G401 (cell line): ENCODE measurements at places on chromosomes 12 and 14.

GRCh38 chr12:101889211-101889752 is 11.9 kb downstream of the DRAM1 start:
- DNase-seq: no peak

DNA sequence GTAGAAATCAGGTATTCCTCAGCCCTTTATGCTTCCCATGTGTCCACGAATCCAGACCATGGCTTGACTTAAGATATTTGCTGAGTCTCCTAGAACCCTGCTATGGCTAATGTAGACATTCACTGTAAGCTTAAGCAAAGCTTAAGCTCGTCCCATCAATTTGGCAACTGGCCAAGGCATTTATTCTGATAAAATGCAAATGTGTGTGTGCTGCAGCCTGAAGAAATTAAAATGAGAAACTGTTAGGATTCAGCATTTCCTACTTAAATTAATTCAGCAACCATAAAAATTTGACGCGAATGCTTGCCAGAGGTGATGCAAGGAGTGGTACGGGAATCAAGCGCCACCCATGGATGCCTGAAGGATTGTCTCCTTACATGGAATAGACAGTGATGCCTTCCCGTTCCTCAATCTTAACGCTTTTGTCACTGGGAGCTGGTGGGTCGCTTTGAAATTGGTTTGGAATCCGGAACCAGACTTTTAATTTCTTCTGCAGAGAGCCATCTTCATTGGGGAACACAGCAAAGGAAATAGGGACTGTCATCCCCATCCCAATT is 13.2 kb downstream of the HEBP1 start:
- no peak for DNase-seq

DNA sequence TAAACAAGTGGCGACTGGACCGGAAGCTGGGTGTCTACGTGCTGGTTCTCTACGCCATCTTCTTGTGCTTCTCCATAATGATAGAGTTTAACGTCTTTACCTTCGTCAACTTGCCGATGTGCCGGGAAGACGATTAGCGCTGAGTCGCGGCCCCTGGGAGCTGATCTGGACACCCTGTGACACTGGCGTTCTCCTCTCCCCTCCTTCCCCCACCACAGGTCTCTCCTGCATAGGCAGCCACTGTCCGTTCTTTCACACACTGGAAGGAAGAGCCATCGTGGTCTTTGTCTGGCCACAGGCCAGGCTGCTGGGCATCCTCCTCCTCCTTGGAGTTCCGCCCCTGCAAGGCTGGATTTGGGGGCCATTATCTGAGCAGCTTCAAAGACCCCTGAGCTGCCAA is 20.1 kb upstream of the RIN3 start:
- no peak for DNase-seq

GRCh38 chr12:109566424-109566823 is 6.9 kb downstream of the MMAB start:
- DNase-seq: no peak

- no peak for DNase-seq
Observed at GRCh38 chr12:63440048-63440447, 228.2 kb downstream of the DPY19L2 start.

DNA sequence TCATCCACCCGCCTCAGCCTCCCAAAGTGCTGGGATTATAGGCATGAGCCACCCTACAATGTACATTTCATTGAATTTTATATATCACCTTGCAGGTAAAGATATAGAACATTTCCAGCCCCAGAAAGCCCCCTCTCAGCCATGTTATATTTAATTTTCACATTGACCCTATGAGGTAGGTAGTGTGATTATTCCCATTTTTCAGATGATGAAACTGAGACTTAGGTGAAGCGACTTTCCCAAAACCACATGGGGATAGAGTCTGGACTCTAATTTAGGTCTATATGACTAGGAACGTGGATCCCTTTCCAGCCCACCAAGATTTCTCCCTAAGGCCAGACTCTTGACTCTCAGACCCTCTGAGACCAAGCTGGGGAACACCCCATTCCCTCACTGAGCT is 15.7 kb upstream of the POP5 start:
- DNase-seq: no peak

DNA sequence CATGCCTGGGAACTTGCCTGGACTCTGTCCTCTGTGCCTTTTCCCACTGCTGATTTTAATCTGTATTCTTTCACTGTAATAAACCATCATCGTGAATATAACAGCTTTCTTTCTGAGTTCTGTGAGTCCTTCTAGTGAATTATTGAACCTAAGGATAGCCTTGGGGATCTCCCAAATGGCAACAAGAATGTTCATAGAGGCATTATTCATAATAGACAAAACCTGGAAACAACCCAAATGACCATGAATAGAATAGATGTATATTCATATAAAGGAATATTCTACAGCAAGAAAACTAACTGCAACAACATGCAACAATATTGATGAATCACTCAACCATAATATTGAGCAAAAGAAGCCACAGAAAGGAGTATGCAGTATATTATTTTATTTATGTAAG is 44.7 kb upstream of the CEP83 start:
- DNase-seq: no peak

DNA sequence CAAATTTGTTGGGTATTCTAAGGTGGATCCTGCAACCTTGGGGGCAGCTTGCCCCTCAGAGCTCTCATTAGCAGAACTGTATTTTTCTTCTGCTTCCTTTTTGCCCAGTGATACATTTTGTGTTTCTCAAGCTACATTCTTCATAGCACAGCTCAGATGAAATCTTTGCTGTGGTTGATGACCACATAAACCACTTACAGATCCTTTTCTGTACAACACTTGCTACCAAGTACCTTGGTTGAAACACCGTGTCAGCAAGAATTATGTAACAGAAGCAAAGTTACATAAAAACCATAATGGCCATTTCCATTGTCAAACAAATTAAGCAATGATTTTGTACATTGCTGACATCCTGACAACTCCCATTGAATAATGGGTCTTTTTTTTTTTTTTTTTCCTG is 9.7 kb upstream of the PLBD1 start:
- DNase-seq: no peak

DNA sequence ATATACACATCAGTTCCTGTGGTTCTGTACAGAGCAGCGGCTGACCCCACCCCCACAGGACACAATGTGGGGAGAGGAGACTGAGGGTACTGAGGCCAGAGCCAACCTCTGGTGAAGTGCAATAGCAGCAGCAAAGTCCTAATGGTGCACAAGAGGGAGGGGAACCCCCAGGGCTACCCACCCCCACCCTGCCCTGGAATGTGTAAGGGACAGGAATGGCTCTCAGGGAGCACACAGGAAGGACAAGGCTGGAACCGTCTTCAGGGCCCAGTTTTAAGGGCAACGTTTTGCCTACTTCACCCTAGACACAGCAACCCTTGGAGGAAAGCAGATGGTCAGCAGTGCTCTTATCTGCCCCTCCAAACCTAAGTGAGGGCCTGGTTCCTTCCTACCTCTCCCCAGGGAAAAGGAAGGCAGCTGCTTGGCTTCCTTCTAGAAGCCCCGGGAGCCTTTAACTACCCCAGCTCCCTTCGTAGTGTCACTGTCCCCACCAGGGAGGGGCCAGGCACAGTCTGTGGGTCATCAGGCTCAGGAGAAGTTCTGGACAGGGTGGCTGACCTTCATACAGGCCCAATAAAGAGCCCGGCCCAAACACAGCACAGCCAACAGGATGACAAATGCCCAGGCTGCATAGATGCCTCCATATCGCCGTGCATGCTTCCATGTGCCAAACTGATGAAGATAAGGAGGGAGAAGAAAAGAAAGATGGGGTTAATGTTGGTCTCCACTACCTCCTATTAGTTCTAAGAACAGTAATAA is 3.0 kb downstream of the PIP4P1 start:
- no peak for DNase-seq

- no peak for DNase-seq
Observed at GRCh38 chr12:111975161-111975931, 37.6 kb downstream of the TMEM116 start.

- DNase-seq: no peak
Observed at GRCh38 chr12:130337488-130338303, at the start of gene PIWIL1. Gene PIWIL1 (plus strand): TSS chr12:130337887. CDS start chr12:130342592, 4,705 bp downstream.

- no peak for DNase-seq
Observed at GRCh38 chr12:108302016-108302402, 37.1 kb downstream of the CMKLR1 start.
